ENCODE measurements at places on chromosomes 12 and 14.

DNA sequence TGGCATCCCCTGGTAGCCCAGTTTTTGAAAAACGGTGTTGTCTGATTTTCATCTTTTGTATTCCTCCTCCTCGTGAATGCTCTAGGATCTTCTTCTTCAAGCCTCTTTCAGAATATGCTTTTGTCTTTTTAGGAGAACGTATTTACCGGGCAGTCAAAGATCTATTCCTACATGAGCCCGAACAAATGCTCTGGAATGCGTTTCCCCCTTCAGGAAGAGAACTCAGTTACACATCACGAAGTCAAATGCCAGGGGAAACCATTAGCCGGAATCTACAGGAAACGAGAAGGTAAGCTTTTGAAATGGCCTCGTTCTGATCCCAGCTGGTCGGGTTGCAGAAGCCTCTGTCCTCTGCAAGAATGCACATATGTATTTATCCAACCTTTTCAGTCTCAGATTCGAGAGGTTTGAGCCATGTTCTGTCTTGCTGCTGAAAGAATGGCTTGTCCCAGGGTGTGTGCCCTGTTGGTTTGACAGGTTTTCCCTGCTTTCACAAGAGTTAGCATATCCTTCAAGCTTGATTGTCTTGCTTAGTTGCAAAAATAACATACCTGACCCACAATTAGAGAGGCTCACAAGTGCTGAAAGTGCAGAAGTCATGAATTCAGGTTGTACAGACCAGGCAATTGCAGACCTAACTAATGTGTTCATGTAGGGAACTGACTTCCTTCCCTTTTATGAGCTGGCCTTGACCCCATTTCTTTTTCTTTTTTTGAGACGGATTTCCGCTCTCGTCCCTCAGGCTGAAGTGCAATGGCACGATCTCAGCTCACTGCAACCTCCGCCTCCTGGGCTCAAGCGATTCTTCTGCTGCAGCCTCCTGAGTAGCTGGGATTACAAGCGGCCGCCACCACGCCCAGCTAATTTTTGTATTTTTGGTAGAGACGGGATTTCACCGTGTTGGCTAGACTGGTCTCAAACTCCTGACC is 6.8 kb downstream of the KMT5A start:
- no peak for DNase-seq

DNA sequence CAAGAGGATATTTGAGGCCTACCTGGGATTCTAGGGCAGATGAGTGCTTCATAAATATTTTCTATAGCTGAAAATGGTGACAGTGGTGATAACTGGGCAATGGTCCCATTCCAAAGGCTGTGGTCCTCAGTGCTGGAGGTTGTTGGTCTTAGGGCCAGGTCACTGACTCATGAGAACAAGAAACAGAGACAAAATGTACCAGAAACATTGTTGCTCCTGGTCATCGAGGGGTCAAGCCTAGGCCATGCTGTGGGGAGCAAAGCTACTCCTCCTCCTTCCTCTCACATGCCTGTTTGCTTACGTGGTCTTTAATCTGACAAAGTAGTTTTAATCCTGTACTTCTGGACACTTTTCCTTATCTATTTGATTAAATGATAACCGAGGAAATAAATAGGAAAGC is 33.8 kb downstream of the ERG28 start:
- DNase-seq, result no peak

DNA sequence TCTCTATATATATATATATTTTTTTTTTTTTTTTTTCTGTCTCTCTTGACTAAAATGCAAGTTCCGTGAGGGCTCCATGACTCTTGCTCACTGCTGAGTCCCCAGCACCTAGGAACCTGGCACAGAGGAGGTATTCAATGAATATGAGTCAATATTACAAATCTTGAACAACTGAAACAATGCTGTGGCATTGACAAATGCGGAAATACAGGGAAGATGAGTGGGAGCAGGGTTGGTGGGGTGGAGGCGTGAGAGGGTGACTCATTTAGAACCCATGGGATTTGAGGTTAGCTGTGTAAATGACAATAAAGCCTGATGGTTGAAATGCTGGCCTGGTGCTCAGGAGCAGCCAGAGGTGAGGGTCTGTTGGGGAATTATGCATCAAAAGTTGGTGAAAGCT is 121.7 kb upstream of the FUT8 start:
- DNase-seq, result no peak

- no peak for DNase-seq
These were observed 63.7 kb upstream of the IFNG-AS1 start for GRCh38 chr12:67925552-67925951.

- DNase-seq, result no peak
These were observed 130.8 kb downstream of the RFLNA start for GRCh38 chr12:124425667-124426066.
